ENCODE measurements at places on chromosomes 16 and 17.

DNA sequence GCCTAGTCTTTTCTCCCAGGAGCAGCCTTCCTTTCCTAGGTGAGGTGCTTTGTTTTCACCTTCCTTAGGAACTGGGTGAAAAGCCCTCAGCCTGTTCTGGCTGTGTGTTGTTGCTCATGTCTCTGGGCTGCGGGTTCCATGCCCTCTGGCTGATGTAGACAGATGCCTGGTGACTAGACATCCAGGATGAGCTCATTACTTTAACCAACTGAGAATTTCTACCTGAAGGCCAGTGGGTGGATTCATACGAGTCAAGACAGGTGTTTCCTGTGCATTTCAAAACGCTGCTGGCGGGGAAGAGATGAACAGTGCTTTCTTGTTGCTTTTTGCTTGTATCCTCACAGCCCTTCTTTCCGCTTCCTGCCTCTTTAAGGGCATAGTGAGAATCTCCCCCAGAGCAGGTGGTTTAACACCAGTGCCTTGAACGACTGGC is 22.3 kb downstream of the SAP30BP start:
- no peak for DNase-seq

GRCh38 chr17:71881041-71881440 is 239.8 kb upstream of the SOX9 start:
- DNase-seq: no peak

DNA sequence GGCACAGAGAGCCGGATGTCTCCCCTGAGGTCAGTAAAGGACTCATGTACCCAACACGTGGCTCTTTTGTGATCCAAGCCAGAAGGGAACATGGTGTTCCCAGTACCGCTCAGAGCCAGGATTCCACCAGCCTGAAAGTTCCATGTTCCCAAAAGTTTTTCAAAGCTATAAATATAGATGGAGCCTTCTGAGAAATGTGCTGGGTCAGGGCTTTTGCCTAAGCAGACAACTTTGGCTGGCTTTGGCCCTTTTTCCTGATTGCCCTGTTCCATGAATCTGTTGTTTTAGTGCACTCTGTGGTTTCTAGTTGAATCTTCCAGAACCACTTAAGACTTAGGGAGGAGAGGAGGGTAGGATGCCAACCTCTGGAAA is 128.5 kb upstream of the HS3ST2 start:
- no peak for DNase-seq

GRCh38 chr16:84650062-84650991 is 2.0 kb downstream of the KLHL36 start:
- peak; percentile 42 for DNase-seq

DNA sequence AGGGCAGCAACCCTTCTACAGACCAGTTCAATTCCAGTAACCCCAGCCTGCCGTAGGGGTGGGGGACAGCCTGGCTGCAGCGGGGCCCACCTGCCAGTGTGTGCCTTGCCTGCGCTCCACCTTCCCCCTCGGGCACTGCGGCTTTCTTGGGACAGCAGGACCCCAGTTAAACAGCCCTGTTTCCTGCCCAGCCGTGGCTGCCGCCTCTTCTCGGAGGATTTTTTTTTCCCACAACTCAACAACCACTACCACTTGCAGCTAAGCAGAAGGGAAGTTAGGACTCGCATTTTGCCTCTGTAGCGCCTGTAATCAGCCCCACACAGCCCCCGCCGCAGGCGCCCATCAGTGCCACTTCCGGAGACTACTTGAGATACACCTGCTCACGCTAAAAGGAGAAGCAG is 76.1 kb downstream of the RAI1 start:
- DNase-seq: no peak

GRCh38 chr17:60827943-60828342 is 150.3 kb downstream of the BCAS3 start:
- peak; percentile 13 for DNase-seq

GRCh38 chr17:50055426-50056216 is at the start of gene ITGA3:
Gene ITGA3 (plus strand): TSS chr17:50056110. CDS start chr17:50056440, 330 bp downstream.
- DNase-seq: peak; percentile 47

GRCh38 chr16:83785455-83785854 is 22.3 kb upstream of the HSBP1 start:
- DNase-seq: no peak

- no peak for DNase-seq
Measured at GRCh38 chr16:3876160-3876559, 4.4 kb downstream of the CREBBP start.

DNA sequence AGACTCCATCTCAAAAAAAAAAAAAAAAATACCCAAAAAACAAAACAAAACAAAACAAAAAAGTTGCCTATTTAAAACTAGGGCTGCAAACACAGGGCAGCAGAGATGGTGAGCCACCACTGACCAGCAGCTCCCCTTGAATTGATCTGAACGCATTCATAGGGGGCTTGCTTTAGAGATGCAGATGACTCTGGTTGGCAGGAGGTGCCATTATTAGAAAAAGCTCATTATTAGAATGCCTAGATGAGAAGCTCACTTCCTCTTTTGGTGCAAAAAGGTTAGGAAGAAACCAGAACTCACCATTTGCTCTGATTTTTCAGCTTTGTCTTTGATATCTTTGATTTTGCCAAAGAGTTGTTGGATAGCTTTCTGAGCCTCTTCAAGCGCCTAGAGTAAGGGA is 53.1 kb downstream of the VPS53 start:
- DNase-seq: no peak

DNA sequence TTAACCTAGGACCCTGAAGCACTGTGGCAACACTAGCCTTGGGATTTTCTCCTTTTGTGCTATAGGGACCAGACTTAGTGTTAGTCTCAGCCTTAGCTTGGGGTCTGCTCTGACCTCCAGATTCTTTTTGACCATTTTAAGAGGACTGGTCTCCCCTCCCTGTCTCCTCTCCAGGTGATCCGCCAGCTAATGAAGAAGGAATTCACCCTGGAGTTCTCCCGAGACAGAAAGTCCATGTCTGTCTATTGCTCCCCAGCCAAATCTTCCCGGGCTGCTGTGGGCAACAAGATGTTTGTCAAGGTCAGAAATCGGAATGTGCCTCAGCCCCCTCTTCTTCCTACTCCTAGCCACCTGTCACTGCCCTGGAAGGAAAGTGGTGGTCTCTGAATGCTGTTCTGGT is 19.5 kb downstream of the ATP2A1 start:
- DNase-seq: no peak

DNA sequence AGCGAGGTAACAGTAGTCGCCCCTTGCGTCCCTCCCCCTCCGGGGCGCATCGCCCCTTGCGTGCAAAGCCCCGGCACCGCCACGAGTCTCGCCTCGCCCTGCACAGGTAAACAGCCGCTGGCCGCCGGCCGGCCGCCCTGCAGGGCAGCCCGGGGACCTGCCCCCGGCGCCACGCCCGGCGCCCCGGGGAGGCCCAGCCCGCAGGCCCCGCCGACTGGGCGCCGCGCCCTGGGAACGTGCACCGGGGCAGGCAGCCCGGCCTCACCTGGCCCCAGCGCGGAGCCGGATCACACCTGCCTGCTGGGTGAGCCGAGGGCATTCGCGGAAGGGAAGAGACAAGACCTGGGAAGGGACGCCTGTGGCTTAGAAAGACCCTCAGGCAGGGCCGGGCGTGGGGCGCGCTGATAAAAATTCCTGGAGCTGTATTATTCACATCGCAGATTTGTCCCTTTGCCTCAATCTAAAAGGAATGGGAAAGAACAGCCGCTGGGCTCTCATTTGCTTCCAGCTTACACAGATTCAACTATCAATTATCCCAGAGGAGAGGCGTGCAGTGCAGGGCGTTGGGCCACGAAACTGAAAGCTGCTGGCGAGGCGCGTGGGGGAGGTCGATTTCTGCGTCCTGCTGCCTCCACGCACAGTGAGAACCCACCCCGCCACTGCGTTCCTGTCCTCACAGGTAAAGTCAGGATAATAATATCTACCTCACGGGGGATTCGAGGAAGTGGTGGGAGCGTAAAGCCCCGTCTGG is 451.9 kb downstream of the SLC39A11 start:
- no peak for DNase-seq

DNA sequence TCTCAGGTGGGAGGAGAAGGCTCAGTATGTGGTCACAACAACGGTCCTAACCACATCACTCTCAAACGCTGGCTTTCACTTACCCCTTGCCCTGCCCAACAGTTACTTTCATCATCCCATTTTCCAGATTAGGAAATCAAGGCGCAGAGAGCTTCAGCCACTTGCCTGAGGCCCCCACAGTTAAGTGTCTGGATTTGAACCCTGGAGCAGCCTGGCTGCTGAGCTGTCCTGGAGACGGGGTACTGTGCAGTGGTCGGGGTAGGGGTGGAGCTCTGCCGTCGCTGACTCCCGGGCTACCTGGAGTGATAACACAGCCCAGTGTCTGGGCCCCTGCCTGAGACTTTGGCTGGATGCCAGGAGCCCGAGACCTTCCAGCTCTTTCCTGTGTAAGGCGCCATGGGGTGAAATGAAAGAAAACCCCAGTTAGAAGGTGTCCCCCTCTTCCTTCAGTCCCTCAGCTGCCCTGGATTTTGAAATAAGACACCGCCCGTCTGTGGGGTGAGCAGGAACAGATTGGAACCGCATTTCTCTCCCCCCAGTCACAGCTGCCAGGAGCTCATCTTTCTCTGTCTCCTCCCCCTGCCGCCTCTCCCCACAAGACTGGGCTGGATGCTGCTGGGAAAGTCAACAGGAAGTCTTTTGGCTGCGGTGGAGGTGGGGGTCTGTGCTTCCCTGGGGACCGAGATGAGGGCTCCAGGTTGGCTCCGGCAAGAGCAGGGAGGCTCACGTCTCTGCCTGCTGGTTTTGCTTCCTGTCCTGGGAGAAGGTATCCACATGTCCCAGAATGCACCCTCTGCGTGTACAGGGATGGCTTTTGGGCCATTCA is 280.2 kb downstream of the SEC14L1 start:
- no peak for DNase-seq

DNA sequence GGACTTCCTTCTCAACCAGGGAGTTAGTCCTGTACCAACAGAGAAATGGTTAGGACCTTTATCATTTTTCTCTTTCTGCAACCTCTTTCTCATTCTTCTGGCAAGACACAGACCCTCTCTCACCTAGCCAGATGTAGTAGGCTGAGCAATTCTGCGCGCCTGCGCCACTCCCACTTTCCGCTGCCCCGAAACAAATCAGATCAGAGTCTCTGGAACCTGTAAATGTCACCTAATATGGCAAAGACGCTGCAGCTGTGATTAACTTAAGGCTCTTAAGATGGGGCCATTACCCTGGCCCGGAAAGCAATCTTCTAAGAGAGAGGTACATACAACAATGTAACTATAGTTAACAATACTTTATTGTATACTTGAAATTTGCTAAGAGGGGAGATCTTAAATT is 94.3 kb upstream of the ASIC2 start:
- no peak for DNase-seq

- DNase-seq: no peak
Measured at GRCh38 chr17:81008140-81008539, 16.5 kb downstream of the CHMP6 start.

- no peak for DNase-seq
Measured at GRCh38 chr17:75031972-75032719, 14.6 kb downstream of the ATP5PD start.

- DNase-seq: no peak
Measured at GRCh38 chr17:75238684-75239191, 22.7 kb downstream of the GGA3 start.

GRCh38 chr16:86354641-86355513 is 155.4 kb upstream of the FOXF1 start:
- DNase-seq: no peak

GRCh38 chr16:30535777-30536190 is 1.1 kb upstream of the ZNF747 start:
- DNase-seq: no peak

GRCh38 chr17:81241648-81242420 is 2.7 kb downstream of the NDUFAF8 start:
- no peak for DNase-seq

GRCh38 chr17:73591296-73592078 is 52.8 kb downstream of the SDK2 start:
- no peak for DNase-seq

- no peak for DNase-seq
Measured at GRCh38 chr16:27598220-27598619, 48.3 kb downstream of the KATNIP start.

DNA sequence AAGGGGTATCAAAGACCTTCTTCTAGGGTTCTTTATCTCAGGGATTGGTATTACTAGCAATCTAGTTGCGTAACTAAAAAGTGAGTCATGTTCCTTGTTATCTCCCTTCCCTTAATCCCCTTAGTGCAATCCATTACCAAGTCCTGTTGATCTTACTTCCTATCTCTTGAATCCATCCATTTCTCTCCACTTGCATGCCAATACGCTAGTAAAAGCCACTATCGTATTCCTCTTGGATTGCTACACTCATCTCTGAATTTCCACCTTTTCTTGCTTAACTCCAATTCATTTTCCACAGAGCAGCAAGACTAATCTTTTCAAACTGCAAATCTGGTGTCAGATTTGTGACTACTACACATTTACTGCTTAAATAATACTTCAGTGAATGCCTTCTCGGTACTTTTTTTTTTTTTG is 1.8 kb upstream of the ADAT1 start:
- no peak for DNase-seq

GRCh38 chr16:85749771-85750145 is 1.1 kb downstream of the C16orf74 start:
- no peak for DNase-seq

GRCh38 chr16:24670623-24671454 is 58.6 kb upstream of the TNRC6A start:
- peak; percentile 20 for DNase-seq

GRCh38 chr16:12677502-12677901 is 126.2 kb downstream of the CPPED1 start:
- no peak for DNase-seq

DNA sequence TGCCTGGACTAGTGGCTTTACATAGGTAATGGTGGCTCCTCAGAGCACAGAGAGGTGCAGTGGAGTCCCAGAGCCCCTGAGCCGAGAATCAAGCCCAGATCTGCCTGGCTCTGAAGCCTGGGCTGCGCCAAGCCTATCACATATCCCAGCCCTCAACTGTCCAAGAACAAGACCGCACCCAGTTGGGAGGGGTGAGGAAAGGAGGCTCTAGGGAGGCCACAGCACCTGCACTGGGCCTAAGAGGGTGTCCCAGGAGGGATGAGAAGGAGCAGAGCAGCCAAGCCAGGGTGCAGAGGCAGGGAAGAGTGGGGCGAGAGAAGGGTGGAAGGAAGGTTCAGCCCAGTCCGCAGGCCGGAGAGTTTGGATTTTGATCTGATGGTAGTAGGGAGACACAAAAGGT is 941 bp upstream of the RNF112 start:
- no peak for DNase-seq

- no peak for DNase-seq
Measured at GRCh38 chr17:70668276-70668937, 499.1 kb downstream of the KCNJ2 start.

- DNase-seq: no peak
Measured at GRCh38 chr16:54125751-54126655, 160.6 kb downstream of the IRX3 start.
